ENCODE measurements at places on chromosomes 1 and 21.

GRCh38 chr1:218763538-218763937 is 410.1 kb upstream of the LYPLAL1 start:
- no peak for DNase-seq

- no peak for DNase-seq
These were observed 45.6 kb upstream of the RAB4A start for GRCh38 chr1:229225331-229225782.

DNA sequence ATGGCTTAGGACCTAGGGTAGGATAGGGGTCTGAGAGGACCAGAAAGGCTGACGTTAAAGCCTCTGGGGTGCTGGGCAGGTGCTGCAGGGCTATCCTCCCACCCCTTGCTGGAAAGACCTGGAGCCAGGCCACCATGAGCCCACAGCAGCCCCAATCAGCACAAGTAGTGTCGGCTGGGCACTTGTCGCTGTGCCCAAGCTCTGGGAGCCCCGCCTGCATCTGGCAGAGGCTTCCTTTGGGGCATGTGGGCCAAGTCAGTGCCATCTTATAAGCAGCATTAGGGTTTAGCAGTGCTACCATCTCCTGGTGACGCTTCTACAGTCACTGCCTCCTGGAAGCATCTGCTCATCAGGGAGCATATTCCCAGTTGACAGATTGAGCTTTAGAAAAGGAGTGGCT is 31.3 kb downstream of the MAN1C1 start:
- DNase-seq: no peak

- DNase-seq: no peak
These were observed 600.5 kb downstream of the KCNT2 start for GRCh38 chr1:196007763-196008162.

- no peak for DNase-seq
These were observed 187.8 kb downstream of the SLC44A5 start for GRCh38 chr1:75423136-75423535.

All from GM03348 (cell line).